ENCODE measurements at places on chromosomes 6 and 20. TPM values are rescaled to one million over a fixed set of nuclear protein-coding genes. Genes with fewer than 3 reads are reported as not detected.

- no peak overlapping the region for H3K27ac ChIP-seq
- peaks cover 12% of the 10 kb centered on the region for H3K4me1 ChIP-seq
- DNase-seq, result no peak
These were observed 973.1 kb upstream of the DEFB115 start for GRCh38 chr20:30284281-30284905.

DNA sequence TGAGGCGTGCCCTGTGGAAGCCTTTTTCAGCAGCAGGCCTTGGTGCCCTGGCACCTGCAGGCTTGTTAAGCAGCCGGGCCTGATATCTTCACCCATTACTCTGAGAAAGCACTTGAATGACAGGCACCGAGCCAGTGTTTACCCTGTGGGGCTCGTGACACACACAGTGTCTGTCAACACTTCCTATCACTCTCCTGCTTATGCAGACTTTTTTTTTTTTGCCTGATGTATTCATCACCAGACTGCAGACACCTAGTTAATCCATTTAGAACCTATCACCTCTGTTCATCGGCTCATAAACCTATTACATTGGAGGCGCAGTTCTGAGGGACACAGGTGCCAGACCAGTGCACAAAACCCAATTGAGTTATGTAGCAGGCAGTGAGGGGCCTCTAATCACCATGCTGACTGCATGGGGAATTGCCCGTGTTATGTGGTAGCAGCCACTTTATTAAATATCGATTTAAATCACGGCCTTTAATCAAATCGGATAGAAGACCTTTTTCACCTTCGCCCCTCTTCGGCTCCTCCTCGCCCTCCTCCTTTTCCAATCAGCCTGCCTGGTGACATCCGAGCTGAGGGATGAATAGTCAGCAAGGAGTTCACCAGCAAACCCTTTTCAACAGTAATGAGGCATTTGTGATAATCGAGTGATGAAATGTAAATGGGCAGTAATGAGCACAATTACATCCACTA, 962.9 kb upstream of the SLC35B3 start:
- H3K36me3 ChIP-seq, result no peaks in the 10 kb centered on the region
- no peaks in the 10 kb centered on the region for H3K4me1 ChIP-seq
- H3K27ac ChIP-seq, result no peak overlapping the region
- no peak overlapping the region for H3K4me3 ChIP-seq
- DNase-seq, result no peak

DNA sequence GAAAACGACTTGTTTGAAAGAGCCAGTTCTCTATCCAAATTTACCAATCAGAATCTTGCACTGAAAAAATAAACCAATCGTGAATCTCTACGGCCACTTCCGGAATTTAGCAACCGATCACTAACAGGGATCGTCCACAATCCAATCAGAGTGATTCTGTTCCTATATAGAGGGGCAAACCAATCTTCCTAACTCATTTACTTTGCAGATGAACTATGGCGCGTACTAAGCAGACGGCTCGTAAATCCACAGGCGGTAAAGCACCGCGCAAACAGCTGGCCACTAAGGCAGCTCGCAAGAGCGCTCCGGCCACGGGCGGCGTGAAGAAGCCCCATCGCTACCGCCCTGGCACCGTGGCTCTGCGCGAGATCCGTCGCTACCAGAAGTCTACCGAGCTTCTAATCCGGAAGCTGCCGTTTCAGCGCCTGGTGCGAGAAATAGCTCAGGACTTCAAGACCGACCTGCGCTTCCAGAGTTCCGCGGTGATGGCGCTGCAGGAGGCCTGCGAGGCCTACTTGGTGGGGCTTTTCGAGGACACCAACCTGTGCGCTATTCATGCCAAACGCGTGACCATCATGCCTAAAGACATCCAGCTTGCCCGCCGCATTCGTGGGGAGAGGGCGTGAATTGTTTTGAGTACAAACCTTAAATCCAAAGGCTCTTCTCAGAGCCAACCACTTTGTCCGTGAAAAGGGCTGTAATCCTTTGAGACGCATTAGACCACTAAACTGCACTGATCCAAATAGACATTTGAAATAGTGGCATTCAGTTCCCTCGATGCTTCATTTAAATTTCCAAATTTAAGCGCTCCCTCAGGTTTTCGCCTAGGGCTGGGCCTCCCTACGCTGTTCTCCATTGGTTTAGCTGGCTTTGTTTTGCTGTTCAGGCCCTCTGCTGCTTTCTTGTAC, 138.0 kb downstream of the HFE start:
- H3K27ac ChIP-seq, result no peak overlapping the region
- no peak overlapping the region for H3K4me3 ChIP-seq
- DNase-seq, result no peak
- peaks cover 7% of the 10 kb centered on the region for H3K36me3 ChIP-seq
- H3K4me1 ChIP-seq, result peaks cover 34% of the 10 kb centered on the region

DNA sequence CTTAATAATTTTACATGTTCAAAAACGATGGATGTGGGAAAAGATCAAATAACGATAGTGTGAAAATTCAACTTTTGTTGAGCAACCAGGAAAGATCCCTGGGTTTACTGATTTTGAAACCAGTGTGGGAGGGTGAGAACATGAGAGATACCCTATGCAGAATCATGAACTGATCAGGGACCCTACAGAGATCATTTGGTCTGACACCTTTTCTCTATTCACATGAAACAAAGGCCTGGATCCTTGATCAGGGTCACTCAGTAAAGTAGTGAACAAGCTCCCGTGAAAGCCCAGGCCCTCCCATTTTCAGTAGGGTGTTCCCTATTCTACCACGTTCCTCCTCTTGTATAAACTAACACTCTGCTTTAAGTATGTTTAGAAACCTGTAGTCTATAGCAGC, 60.5 kb upstream of the DUSP22 start:
- H3K27me3 ChIP-seq, result no peaks in the 10 kb centered on the region
- no peak for DNase-seq
- peaks cover 63% of the 10 kb centered on the region for H3K4me1 ChIP-seq
- H3K4me3 ChIP-seq, result no peak overlapping the region
- H3K27ac ChIP-seq, result no peak overlapping the region

DNA sequence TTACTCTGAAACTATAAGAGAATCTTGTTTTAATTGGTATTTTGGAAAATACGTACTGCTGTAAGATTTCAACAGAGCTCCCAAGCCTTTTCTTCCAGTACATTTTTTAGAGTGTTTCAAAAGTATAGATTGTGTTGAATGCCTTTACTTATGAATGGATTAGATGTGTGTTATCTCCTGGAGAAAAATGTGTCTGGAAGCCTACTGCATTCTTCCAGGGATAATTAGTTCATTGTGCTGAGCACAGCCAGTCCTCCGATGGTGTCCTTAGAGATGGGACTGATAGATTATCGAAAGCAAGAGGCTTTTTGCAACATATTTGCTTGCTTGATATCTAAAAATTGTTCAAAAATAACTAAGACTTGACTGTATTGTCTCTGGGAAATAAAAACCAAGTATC, 114.2 kb downstream of the PLEKHG1 start:
- H3K4me1 ChIP-seq, result no peaks in the 10 kb centered on the region
- H3K36me3 ChIP-seq, result no peaks in the 10 kb centered on the region
- H3K4me3 ChIP-seq, result no peak overlapping the region

DNA sequence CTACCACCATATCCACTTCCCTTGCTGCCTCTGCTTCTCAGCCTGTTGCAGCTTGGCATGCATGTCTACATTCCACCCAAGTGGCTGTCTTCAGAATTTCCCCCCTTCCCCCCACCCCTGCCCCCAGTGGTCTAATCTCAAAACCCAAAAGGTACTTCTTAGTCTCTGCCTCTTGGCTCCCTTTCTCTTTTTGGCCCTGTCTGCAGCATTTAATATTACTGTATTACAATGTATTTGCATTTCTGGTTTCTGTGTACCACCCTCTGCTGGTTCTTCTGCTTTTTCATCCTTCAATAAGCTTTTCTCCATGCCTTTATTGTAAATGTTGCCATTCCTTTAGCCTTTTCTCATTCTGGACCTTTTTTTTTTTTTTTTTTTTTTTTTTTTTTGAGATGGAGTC, 43.0 kb downstream of the RPRD1B start:
- peaks cover 3% of the 10 kb centered on the region for H3K4me1 ChIP-seq
- DNase-seq, result no peak
- peaks cover 72% of the 10 kb centered on the region for H3K36me3 ChIP-seq
- H3K27me3 ChIP-seq, result no peaks in the 10 kb centered on the region

DNA sequence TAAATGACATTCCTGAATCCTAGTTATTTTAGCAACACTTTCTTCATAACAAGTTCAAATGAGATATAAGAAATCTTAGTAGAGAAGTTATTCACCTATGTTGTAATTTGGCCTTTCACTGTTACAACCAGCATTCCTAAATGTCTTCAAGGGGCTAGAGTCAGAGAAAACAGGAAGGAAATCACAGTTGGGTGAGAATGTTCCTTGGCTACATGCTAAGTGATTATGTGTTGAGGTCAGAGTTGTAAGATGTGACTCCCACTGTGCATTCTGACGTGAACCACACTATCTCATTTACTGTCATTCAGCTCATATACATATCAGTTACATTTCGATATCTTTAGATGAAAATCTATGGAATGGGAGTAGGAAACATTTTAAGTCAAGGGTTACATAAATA, 51.0 kb upstream of the MLIP start:
- DNase-seq, result no peak
- H3K4me1 ChIP-seq, result no peaks in the 10 kb centered on the region
- no peak overlapping the region for H3K4me3 ChIP-seq
- H3K27ac ChIP-seq, result no peak overlapping the region
- no peaks in the 10 kb centered on the region for H3K27me3 ChIP-seq

- peaks cover 24% of the 10 kb centered on the region for H3K36me3 ChIP-seq
- no peak for DNase-seq
- H3K4me3 ChIP-seq, result no peak overlapping the region
- peak overlapping the region; percentile 45 for H3K27ac ChIP-seq
- H3K4me1 ChIP-seq, result peaks cover 73% of the 10 kb centered on the region
These were observed 237.5 kb upstream of the TAB2 start for GRCh38 chr6:149079911-149080491.

DNA sequence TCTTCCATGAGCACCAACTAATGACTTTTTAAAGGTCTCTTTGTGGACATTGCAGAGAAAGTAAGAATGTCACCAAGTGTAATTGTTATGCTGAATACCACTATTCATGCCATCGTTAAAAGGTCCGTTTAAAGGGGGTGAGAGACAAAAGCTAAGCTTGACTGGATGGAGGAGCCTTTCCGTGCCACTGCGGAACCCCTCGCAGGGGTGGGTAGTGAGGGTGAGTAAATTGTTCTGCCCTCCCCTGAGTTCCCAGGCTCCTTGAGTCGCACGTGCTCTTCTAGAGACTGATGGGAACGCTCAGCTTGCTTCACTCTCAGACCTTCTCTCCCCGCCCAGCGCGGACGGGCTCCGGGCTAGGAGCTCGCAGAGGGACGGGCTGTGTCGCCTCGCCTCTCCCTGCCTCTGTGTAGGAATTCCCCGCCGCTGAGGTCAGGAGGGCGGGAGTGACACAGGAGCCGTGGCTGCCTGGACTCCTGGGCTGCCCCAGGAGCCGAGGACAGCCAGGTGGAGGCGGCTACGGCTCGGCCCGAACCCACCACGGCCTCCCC, 314.8 kb upstream of the QKI start:
- no peaks in the 10 kb centered on the region for H3K36me3 ChIP-seq
- H3K27me3 ChIP-seq, result no peaks in the 10 kb centered on the region
- H3K27ac ChIP-seq, result no peak overlapping the region
- H3K4me3 ChIP-seq, result no peak overlapping the region
- DNase-seq, result no peak

DNA sequence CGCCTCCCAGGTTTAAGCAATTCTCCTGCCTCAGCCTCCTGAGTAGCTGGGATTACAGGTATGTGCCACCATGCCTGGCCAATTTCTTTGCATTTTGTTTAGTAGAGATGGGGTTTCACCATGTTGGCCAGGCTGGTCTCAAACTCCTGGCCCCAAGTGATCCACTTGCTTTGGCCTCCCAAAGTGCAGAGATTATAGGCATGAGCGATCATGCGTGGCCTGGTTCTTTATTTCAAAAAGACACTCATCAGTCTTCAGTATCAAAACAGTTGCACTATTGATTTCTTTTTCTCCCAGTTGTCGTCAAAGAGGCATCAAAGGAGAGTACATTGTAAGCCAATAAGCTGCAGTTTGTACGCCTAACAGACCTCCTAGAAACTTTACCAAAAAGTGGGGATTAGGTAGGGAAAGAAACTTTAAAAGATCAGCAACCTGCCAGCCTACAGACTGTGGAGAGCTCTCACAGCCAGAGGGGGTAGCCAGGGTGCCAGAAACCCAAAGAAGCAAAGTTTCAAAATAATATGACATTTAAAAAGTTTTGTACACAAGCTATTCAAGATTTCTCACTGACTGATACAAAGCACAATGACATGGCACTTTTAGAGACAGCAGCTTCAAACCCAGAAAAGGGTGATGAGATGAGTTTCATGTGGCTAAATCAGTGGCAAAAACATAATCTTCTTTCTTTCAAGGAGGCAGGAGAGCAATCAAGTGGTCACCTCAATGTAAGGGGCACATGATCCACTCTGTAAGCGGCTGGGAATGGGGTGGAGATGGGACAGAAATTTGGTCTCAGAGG, 83.0 kb upstream of the RALY start:
- DNase-seq, result no peak
- H3K27ac ChIP-seq, result no peak overlapping the region
- peaks cover 26% of the 10 kb centered on the region for H3K27me3 ChIP-seq

DNA sequence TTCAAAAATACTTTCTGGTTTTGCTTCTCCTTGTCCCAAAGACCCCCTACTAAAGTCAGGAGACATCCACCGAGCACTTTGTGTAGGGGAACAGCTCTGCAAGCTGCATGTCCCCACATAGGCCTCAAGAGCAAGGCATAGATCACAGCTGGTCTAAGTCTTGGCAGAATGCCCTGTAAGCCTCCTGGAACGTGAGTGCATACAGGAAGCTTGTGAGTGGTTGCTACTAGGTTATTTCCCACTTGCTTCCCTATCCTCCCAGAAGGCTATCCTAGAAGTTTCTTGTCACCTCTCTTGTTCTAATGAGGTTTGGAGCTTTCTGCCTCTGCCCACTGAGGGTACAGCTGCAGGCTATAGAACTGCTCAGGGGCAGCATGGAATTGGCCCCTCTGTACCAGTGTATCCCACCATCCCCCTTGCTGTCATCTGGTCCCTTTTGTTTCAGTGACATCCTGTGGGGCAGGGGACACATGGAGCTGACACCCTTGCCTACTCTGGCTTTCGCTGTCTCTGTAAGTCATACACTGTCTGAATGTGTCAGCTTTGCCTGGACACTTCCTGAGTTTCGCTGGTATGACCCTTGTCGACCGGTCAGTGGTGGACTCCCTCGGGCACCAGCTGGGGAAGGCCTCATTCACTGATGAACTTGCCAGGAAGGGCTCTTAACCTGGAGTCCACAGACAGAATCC, 35.6 kb upstream of the KCNK16 start:
- H3K36me3 ChIP-seq, result no peaks in the 10 kb centered on the region
- no peak for DNase-seq
- no peak overlapping the region for H3K4me3 ChIP-seq
- peaks cover 1% of the 10 kb centered on the region for H3K27me3 ChIP-seq

- no peak for DNase-seq
- peaks cover 14% of the 10 kb centered on the region for H3K27me3 ChIP-seq
- H3K4me1 ChIP-seq, result peaks cover 6% of the 10 kb centered on the region
- H3K27ac ChIP-seq, result no peak overlapping the region
- H3K4me3 ChIP-seq, result no peak overlapping the region
These were observed 13.5 kb upstream of the TRAM2 start for GRCh38 chr6:52590152-52590891.

- peaks cover 3% of the 10 kb centered on the region for H3K27me3 ChIP-seq
- DNase-seq, result no peak
- no peak overlapping the region for H3K4me3 ChIP-seq
- no peaks in the 10 kb centered on the region for H3K36me3 ChIP-seq
These were observed 26.3 kb upstream of the TFAP2A start for GRCh38 chr6:10441004-10441654.

GRCh38 chr20:37453288-37453687, 67.8 kb upstream of the NNAT start:
- no peaks in the 10 kb centered on the region for H3K36me3 ChIP-seq
- peaks cover 5% of the 10 kb centered on the region for H3K27me3 ChIP-seq
- no peak overlapping the region for H3K4me3 ChIP-seq
- no peaks in the 10 kb centered on the region for H3K4me1 ChIP-seq

PLAGL1 gene
- 7.7 TPM for total RNA-seq

CHRNA4 gene
- not detected for total RNA-seq

FERMT1 gene
- not detected for total RNA-seq

OR2H2 gene
- total RNA-seq, result not detected

MLN gene
- total RNA-seq, result not detected

All from activated CD8-positive, alpha-beta T cell treated with anti-CD3 and anti-CD28 coated beads, Interleukin-2, amount 10 ng/mL, durations not matched to agents 7 days and 5 days (primary cell).